ENCODE measurements at places on chromosomes 16 and 17.

GRCh38 chr16:72568502-72568901 is 396.5 kb upstream of the PMFBP1 start:
- DNase-seq: no peak

GRCh38 chr17:55285340-55286301 is 20.9 kb downstream of the HLF start:
- no peak for DNase-seq

DNA sequence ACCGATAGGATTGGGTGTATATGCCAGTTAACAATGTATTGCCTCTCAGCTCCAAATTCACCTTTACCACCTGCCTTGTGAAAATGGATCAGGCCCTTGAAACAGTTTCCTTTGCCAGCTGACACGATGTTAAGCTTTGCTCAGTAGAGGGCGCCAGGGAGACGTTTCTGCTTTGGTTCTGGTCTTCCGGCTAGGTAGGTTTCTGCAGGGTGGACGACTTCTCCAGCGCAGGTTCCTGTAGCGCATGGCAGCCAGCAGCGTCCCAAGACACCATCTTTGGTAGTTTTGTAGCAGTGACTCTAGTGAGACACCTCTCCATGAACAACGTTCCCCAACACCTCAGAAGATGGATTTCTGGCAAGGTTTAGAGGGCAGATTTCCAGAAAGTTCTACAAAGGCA is 24.0 kb downstream of the SYCE1L start:
- DNase-seq: peak; percentile 15

- peak; percentile 66 for DNase-seq
Measured at GRCh38 chr16:56300891-56301850, 109.9 kb downstream of the GNAO1 start.

- DNase-seq: no peak
Measured at GRCh38 chr16:89161763-89162713, 9.5 kb upstream of the CDH15 start.
